Diencephalon (tissue), 1 donor: ENCODE measurements at places on chromosomes 3 and 15. TPM values are rescaled to one million over a fixed set of nuclear protein-coding genes. Genes with fewer than 3 reads are reported as not detected.

The MORC1 gene
- 0.23 TPM for total RNA-seq

The IL20RB gene
- 0.92 TPM for total RNA-seq

The TARS3 gene
- total RNA-seq = 29.8 TPM

The ANO10 gene
- total RNA-seq = 48.4 TPM

The TMEM40 gene
- total RNA-seq = not detected

The STARD5 gene
- 1.2 TPM for total RNA-seq

The PLSCR2 gene
- total RNA-seq = not detected

The PRKAR2A gene
- 38.8 TPM for total RNA-seq

The CEP19 gene
- total RNA-seq = 11.8 TPM

The CKMT1B gene
- 17.1 TPM for total RNA-seq

The GOLGA6A gene
- total RNA-seq = 0.23 TPM

The CCDC9B gene
- total RNA-seq = 1.4 TPM

The TEX55 gene
- total RNA-seq = not detected

The TMEM207 gene
- total RNA-seq = not detected

The ATOSA gene
- 48.0 TPM for total RNA-seq

The COL6A5 gene
- total RNA-seq = 0.69 TPM

The SLC12A1 gene
- total RNA-seq = 5.8 TPM

The GRIP2 gene
- 11.3 TPM for total RNA-seq

The SUCNR1 gene
- total RNA-seq = 1.4 TPM

The INAFM2 gene
- 10.6 TPM for total RNA-seq

The RHCG gene
- total RNA-seq = 1.8 TPM

The CPNE4 gene
- total RNA-seq = 51.4 TPM

The C2CD4A gene
- under 0.01 TPM for total RNA-seq

The CFAP20DC gene
- total RNA-seq = 3.2 TPM

The TM4SF4 gene
- total RNA-seq = 0.92 TPM

The TRIM42 gene
- not detected for total RNA-seq

The UCN2 gene
- total RNA-seq = not detected

The TERC gene
- 71.0 TPM for total RNA-seq

The CALML4 gene
- total RNA-seq = 3.5 TPM

The GRAMD2A gene
- total RNA-seq = 4.4 TPM

The STRA6 gene
- total RNA-seq = 6.7 TPM

The PDCD10 gene
- 79.1 TPM for total RNA-seq

The TGM5 gene
- total RNA-seq = not detected

The DAZL gene
- total RNA-seq = 0.23 TPM

The SCG3 gene
- total RNA-seq = 52.6 TPM

The IVD gene
- total RNA-seq = 37.1 TPM

The CDV3 gene
- total RNA-seq = 125 TPM

The MOBP gene
- total RNA-seq = 0.92 TPM

The OIP5 gene
- total RNA-seq = 3.9 TPM

The CD200 gene
- total RNA-seq = 79.1 TPM
